ENCODE measurements at places on chromosomes 6 and 20.

DNA sequence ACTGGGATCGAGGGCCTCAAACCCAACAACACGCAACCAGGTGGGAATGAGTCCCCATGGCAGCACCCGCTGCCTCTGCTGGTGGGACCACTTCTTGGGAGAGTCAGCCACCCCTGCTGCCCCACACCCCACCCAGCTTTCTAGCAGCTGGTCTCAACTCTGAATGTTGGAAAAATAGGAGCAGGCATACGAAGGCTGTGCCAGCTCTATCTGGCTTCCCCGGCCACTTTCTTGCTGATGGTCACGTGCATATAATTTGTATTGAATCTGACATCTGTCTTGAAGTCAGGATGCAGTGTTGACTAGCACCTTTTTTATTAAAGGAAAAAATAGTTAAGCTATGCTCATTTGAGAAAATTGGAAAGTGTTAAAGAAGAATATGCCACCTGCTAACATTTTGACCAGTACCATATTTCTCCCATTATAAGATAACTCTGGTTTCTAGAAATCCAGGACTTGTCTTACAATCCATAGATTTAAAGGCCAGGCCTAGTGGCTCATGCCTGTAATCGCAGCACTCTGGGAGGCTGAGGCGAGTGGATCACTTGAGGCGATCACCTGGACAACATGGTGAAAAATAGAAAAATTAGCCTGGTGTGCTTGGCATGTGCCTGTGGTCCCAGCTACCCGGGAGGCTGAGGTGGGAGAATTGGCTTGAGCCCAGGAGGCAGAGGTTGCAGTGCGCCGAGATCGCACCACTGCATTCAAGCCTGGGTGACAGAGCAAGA lies 26.9 kb upstream of the MAPRE1 start:
- DNase-seq, result no peak

- DNase-seq, result no peak
These were observed 1.9 kb downstream of the STMND1 start for GRCh38 chr6:17103715-17104114.

DNA sequence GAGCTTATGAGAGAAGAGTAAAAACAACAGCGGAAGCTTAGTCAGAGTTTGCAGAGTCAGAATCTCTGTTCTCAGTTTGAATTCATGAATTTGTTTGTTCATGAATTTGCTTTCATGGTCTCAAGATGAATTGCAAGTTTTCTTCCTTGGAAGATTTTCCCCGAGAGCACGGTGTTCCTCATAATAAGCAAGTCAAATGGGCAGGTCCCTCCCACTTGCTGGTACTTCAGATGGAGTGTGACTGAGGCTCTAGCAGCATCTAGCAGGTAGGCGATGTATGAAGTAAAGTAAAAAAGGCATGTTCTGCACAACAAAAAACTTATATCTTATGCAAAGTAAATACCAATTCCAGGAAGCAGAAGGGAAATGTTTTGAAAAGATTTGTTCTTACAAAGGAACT lies 15.5 kb upstream of the MLIP start:
- DNase-seq, result no peak

- DNase-seq, result no peak
These were observed 444.1 kb upstream of the SOX4 start for GRCh38 chr6:21149470-21149869.

- no peak for DNase-seq
These were observed 476.7 kb upstream of the EPHA7 start for GRCh38 chr6:93896081-93896480.

- no peak for DNase-seq
These were observed 87.5 kb upstream of the TOP1 start for GRCh38 chr20:40941133-40941610.

DNA sequence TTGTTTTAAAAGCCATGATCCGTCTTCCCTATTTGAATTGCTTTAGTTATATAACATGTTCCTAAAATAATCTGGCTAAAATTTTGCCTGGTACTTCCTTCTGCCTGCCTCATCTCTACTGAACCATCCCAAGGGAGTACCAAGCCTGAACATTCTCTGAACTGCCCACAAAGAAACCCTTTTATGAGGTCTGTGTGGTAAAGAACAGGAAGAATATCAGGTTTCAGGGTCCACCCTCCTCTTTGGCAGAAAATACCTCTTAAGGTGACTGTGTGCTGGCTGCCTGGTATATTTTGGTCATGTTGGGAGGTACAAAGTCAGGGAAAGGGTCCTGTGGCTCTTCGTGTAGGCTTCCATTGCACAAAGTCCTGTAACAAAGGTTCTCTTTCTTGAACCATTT lies 574.1 kb upstream of the CHD6 start:
- DNase-seq, result no peak

GRCh38 chr6:113361014-113361645 lies 496.0 kb upstream of the MARCKS start:
- no peak for DNase-seq

DNA sequence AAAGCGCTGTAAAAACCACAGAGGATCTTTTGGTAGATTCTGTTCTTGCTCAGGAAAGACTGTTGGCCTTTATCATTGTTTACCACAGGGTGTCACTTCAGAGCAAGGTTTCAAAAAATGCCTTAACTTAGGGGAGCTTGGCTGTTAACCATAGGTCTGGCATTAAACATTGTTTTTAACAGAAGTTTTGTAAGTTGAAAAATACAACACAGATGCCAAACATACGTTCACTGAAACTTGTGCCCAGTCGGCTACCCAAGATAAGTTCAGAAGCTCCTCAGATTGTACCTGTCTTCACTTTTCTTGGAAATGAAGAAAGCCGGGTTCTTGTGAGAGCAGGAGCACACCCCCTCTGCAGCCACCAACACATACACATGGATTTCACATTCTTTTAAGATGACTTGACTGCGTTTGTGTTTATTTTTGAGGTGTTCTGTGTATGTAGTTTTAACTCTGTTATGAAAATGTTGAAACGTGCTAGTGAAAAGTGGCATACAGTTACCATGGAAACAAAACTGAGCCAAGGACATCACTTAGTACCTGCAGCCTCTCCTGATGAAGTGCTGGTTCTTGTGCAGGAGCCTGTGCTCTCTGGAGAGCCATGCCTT lies 64.9 kb downstream of the SYCP2L start:
- DNase-seq, result no peak

- no peak for DNase-seq
These were observed 118.0 kb downstream of the NFATC2 start for GRCh38 chr20:51424270-51425117.

GRCh38 chr20:63361519-63362435 lies 628 bp upstream of the CHRNA4 start:
- peak; percentile 56 for DNase-seq

DNA sequence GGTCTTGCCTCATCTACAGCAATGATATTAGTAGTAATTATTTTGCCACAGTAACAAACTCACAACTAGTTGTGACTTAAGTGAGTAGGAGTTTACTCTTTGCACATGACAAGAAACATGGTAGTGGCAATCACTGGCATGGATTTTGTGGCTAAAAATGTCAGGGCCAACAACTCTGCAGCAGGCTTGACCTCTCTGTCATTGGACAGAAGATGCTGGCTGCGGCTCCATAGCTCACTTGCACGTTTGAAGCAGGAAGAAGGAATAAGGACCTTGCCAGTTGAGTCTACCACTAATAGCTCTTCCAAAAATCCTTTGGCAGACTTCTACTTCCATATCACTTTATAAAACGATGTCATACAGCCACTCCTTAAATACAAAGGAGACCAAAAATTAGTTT lies 117.3 kb downstream of the ADGRG6 start:
- no peak for DNase-seq

- DNase-seq, result no peak
These were observed 48.7 kb upstream of the EXOC2 start for GRCh38 chr6:741410-742339.

GRCh38 chr6:36938536-36938935 lies 16.0 kb upstream of the PI16 start:
- DNase-seq, result no peak

DNA sequence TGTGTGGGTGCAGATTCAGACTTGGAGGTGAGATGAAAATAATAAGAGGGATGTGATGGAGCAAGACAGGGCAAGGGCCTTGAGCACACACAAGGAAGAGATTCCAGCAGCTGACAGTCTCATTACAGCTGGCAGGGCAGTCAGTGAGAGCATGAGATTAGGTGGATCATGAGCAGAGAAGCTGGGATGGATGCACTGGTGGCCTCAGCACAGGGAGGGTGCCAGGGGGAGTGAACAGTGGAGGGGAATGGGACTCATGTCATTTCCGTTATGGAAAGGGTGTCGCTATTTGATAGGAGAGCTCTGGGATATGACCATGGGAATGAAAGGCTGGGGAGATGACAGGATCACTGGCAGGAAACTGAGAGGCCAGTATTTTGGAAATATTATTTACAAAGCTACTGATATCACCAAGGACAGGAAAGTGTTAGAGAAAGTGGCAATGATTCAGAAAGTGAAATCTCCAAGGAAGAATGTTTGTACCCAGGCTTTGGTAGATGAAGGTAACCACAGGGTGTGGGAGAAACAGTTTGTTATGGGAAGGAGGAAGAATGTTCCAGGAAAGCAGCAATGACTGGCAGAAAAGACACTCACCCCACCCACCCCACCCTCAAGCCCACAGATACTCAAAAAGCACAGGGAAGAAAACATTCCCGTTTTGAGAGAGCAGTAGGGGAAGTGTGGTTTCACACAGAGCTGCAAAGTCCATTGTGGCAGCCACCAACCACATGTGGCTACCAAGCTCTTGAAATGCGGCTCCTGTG lies 214.7 kb upstream of the PROKR2 start:
- DNase-seq, result no peak

- DNase-seq, result no peak
These were observed 168.0 kb upstream of the FOXA2 start for GRCh38 chr20:22752324-22752723.

- no peak for DNase-seq
These were observed 182.6 kb upstream of the MOCS1 start for GRCh38 chr6:40116832-40117231.

DNA sequence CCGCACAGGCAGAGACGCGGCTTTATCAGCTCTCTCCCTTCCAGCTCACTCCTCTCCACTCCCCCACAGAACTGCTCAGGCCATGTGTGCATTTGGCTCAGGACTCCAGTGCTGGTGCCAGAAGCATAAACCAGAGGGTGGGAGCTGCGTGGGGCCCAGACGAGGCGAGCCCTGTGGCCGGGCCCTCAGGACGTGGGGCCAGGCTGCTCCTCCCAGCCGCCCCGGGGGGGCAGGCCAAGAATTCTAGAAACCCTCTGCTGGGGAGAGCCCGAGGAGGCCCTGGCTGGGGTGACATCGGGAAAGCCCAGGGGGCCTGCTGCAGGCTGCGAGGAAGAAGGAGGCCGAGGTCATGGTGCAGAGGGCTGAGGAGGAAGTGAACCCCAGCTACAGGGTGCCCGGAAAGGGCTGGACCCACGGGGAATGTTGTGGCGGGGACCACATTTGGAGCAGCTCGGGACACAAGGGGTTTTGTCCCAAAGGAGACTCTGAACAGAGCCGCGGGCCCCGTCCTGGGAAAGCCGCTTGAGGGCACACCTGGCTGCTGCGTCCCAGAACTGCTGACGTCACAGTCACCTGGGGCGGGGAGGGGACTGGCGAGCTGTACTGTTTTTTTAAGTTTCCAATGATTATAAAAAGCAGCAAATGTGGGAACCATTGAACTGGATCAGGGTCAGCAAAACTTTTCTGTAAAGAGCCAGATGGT lies 107.1 kb downstream of the BANF2 start:
- DNase-seq, result no peak

GRCh38 chr20:38125157-38126056 lies 39.7 kb downstream of the TGM2 start:
- no peak for DNase-seq

All from glutamatergic neuron (in vitro differentiated cells).